ENCODE measurements at places on chromosomes 7 and 10.

DNA sequence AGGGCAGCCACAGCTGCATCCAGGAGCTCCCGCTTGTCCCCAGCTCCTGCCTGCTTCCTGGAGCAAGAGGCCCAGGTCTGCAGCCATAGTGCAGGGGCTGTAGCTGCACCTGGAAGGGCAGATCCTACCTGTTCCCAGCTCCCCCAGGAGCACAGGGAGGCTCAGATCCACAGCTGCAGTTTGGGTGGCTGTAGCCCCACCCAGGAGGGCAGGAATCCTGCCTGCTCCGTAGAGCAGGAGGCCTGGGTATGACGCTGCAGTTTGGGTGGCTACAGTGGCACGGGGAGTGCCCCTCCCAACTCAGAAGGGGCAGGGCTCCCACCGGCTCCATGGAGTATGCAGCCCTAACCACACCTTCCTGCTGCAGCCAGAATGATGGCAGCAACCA lies 26.7 kb upstream of the CDCA7L start:
- DNase-seq, result no peak

DNA sequence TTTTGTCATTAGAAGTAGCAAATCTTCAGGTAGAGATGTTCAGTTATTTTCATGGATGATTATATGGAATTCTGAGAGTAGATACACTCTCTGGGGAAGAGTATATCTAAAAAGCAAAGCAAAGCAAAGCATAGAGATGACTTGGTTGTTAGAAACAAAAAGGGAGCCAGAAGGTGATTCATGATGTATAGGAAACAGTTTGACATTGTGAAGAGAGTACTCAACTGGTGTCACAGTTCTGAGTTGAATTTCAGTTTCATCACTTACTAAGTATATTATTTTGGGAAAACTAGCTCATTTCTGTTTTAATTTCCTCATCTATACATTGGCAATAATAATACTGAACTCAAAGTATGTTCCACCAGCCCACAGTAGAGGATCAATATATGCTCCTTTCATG lies 86.8 kb downstream of the SEMA3C start:
- DNase-seq, result no peak

DNA sequence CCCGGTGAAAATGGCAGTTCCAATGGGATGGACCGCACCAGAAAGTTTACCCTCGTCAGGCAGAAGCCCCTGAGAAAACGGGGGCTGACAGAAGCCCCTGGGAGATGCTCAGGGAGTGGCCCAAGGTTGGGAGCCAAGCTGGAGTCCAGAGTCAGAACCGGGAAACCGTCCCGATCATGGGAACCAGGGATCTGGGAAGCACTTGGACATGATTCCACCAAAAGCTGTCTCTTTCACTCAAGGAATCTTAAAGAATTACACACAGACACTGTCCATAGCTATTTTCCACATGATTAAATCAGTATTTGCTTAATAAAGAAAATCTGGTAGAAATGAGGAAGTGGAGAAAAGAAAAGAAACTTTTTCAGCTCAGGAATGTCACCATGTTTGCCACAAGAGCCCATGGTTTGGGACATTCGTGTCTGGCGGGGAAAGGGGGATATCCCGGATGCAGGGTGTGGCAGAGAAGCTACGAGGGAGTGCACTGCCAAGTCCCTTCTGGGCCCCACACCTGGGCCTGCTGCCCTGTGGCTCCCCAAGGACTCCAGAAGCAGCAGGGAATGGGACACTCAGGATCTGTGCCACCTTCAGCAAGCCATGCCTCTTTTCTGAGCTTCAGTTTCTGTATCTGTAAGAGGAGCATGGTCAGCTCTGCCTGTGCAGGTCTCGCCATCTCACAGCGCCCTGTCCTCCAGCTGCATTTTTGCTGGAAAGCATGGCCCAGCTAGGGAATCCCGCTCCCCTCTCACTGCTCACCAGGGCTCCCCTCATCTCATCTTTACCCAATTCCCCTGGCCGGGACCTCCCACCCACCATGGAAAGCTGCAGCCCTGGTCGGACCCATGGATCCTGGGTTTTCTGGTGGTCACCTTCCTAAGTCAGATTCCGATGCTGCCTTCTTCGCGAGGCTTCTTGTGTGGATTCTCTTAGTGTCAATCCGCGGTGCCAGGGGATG lies 225.1 kb upstream of the GRB10 start:
- no peak for DNase-seq

DNA sequence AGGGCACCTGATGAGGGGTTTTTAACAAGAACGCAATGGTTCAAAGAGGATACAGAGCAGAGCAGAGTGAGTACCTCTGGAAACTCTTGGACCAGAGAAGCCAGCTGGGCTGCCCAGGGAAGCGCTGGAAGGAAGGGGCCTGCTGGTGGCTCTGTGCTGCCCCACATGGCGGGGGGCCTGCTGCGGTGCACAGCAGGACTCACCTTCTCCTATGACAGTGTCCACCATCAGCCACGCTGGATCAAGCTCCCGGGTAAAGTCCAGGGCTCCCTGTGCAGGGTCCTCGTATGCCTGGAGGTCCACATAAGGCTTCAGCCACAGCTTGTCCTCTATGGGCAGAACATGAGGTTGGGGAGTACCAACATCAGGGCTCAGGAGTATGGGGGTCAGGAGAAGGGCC lies 12.5 kb downstream of the EPHA1 start:
- no peak for DNase-seq

GRCh38 chr7:35474100-35474499 lies 220.2 kb upstream of the TBX20 start:
- DNase-seq, result no peak

DNA sequence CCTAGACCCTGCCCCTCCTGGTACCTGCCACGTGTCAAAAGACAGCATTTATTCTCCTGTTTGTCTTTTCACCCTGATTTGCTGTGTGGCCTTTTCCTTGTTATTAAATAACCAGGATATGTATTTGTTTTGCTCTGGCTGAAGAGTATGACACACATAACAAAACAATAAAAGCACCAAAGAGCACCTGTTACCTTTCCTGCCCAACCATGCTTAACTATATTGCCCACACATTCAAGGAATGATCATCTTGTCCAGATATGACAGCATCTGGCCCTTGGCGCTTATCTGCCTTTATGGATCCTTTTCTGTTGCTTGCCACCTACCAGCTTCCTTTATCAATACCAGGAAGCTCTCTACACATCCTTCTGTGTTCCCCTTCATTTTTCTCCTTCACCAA lies 357.7 kb downstream of the FGFR2 start:
- no peak for DNase-seq

GRCh38 chr7:7978860-7979259 lies 10.3 kb downstream of the GLCCI1 start:
- DNase-seq, result no peak
